G401 (cell line): ENCODE measurements at places on chromosomes 5 and 9.

- DNase-seq = no peak
Observed at GRCh38 chr9:114988962-114989599, 58.7 kb upstream of the TNFSF8 start.

DNA sequence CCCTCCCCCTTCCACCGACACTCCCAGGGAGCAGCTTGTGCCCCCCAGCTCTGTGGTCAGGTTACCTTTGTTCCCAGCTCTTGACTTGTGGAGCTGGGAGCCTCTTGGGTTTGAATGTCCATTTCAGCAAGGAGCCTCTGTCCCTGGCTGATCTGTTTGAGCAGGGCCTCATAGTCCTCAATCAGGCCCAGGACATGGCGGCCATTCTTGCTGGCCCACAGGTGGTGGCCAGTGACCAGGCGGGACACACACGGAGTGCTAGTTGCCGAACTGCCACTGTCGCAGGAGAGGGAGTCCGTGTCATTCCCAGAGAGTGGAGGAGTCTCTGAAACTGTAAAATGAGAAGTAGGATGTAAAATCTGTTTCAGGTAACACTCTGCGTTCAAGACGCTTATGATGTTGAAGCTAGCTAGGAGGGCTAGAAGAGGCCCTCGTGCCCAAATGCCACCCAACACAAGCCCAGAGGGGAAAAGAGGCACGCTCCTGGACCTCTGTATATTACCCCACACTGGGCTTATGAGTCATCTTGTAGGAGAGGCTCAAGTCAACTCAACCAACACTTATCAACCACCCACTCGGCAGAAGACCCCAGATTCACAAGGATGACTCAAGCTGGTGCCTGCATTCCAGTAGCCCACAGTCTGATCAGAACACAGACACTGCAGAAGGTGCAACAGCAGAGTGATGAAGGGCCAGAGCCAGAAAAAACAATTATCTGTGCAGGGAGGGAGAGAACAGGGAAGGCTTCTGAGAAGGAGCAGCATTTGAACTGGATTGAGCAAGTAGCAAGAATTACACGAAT lies 177.0 kb downstream of the CDK5RAP2 start:
- no peak for DNase-seq

GRCh38 chr9:2181792-2182191 lies 166.6 kb downstream of the SMARCA2 start:
- no peak for DNase-seq

DNA sequence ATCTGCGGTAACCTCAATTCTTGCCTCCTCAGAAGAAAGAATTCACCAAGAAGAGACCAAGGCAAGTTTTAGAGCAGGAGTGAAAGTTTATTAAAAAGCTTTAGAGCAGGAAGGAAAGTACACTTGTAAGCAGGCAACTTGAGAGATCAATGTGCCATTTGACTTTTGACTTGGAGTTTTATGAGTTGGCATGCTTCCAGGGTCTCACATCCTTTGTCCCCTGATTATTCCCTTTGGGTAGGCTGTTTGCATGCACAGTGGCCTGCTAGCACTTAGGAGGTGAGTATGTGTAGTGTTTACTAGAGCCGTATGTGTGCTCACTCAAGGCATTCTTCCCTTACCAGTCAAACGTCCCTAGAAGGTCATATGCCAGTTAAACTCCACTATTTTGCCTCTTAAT lies 111.0 kb upstream of the RAI14 start:
- no peak for DNase-seq

GRCh38 chr5:153953411-153953810 lies 85.3 kb downstream of the FAM114A2 start:
- DNase-seq = no peak

- DNase-seq = no peak
Observed at GRCh38 chr5:145203193-145203592, 631.9 kb downstream of the PRELID2 start.

DNA sequence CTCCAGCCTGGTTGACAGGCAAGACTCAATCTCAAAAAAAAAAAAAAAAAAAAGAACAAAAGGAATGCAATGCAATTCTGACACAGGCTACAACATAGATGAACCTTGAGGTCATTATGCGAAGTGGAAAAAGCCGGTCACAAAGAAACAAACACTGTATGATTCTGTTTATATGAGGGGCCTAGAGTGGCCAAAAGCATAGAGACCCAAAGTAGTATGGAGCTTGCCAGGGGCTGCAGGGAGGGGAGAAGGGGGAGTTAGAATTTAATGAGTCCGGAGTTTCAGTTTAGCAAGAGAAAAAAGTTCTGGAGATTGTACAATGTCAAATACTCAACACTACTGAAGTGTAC lies 33.2 kb upstream of the ASS1 start:
- DNase-seq = no peak

DNA sequence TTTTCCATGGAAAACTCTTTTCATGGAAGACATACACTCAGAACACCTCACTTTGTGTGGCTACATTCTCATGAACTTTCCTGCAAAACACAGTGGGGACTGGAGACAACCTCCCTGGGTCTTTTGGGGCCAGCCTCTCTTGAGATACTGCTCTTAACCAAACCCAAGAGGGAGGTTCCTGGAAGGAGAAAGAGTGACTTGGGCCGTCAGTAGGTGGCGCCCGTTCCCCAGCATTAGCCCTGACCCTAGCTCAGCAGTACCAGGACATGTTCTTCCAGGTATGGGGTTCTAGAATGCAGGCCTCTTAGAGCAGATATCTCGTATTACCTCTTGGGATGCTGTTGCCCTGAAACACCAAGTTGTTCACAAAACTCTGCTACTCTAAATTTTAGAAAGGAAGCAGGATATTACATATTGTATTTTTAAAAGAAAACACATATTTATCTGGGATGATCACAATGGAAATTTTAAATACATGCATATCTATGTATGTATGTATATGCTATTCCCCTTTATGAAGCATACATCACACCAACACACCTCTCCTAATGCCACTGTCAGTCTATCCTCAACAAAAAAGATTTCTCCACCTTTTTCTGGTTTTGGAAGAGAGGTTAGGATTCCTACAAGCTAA lies 15.8 kb upstream of the GLIS3 start:
- peak; percentile 87 for DNase-seq

GRCh38 chr5:148740966-148741742 lies 85.3 kb upstream of the ADRB2 start:
- peak; percentile 47 for DNase-seq

GRCh38 chr5:34656001-34656699 lies at the start of gene RAI14:
TSS of gene RAI14 (plus strand) at chr5:34656328. CDS start at chr5:34686920, 30,592 bp downstream.
- DNase-seq = peak; percentile 52

DNA sequence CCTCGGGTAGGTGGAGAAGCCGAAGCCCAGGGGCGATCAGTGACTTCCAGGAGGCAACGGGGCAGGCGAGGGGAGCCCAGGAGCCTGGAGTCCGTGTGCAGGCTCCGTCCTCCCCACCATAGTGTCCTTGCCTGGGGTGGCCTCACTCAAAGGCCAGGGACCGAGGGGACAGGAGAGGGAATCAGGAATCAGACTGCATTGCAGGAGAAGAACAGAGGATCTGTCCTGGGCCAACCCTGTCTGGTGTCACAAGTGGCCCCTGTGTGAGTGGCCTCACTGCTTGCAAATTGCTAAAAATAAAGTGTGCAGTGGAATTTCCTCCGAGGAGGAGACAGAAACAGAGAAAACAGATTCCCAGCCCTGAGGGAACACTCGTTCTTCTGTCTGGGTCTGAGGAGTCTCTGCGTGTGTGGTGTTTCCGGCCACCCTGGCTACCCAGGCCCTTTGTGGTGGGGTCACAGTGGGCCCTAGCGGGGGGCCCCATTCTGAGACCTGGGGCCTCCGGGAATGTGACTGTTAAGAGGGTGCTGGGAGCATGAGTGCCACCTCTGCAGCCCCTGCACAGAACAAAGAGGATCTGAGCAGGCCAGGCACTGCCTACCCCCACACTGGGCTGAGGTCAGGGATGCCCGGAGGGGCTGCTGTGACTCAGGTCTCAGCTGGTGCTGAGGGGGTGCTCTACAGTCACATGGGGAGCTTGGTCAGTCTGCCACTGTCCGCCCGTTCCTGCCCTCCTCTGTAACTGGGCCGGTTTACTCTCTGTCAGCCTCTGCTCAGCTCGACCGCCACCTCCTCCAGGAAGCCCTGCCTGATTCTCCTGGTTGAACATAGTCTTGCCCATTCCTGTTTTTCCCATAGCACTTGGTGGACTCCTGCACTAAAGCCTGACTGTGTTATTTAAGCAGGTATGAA lies 7.4 kb downstream of the TRAF1 start:
- DNase-seq = no peak

DNA sequence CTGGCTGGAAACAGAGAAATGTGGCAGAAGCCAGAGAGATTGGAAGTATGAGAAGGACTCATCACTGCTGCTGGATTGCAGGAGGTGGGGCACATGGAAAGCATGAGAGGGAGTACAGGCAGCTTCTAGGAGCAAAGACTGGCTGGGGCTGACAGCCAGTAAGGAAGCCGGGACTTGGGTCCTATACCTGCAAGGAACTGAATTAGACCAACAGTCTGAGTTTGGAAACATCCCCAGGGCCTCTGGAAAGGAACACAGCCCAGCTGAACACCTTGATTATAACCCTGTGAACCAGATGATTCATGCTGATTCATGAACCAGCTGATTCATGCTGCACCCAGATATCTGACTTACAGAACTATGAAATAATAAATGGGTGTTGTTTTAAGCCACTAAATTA lies 93.4 kb downstream of the OSTF1 start:
- no peak for DNase-seq

DNA sequence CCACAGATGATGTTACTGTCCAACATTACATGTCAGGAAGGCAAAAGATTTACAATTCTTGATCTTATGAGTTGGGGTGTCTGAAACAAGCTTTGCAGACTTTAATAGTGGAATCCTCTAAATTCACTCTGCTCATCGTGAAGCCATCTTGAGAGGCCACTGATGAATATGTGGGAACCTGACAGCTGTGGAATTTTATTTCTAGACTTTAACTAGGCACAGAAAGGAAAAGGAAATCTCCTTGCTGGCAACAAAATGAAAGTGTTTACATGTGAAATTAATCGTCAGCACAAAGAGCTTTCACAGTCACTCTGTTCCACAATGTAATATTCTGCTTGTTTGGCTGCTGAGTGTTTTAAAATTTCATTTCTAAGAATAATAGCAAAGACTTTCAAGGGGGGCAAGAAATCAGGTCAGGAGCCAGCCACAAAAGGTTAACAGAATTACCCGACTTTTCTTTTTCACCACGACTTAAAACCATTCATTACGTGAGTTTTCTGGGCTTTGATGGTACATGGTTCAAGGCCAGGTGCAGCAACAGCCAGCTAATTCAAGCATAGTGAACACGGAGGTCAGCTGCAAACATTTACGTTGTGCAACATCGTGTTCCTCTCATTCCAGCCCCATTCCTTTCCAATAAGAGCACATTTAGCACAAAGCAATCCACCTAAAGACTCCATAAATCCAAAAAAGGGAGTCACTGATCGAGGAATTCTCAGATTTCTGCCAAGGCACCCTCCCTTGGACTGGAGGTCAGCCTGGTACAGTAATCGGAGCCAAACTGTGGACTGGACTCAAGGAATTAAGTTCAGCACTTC lies 14.6 kb downstream of the NREP start:
- DNase-seq = peak; percentile 66

DNA sequence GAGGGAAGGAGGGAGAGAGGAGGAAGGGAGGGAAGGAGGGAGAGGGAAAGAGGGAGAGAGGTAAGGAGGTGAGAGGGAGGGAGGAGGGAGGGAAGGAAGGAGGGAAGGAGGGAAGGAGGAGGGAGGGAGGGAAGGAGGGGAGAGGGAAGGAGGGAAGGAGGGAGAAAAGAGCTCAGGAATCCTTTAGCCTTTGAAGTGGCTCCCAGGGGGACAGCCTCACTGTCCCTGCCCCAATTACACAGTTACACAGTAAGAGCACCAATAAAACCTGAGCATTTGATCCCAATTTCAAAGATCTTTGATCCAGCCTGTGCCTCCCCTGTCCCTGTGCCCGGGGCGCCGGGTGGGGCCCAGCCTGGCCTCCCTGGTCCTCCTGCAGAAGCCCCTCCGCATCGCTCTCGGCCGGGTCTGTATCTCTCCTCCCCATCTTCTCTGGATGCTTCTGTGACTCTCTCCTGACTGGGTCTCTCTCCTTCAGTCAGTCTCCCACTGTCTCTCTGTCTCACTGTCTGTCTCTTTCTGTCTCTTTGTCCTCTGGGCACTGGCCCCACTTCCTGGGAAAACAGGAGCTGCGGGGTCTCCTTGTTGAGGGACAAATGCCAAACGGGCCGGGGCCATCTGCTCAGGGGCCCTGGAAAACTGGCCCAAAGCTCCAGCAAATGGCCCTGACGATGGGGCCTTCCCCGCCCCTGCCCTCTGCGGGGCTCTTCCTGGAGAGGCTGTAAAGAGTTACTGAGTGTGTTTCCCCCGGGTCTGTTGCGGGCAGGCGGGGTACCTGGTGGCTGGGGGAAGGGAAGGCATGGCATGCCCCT lies 54.2 kb upstream of the EGFL7 start:
- no peak for DNase-seq

DNA sequence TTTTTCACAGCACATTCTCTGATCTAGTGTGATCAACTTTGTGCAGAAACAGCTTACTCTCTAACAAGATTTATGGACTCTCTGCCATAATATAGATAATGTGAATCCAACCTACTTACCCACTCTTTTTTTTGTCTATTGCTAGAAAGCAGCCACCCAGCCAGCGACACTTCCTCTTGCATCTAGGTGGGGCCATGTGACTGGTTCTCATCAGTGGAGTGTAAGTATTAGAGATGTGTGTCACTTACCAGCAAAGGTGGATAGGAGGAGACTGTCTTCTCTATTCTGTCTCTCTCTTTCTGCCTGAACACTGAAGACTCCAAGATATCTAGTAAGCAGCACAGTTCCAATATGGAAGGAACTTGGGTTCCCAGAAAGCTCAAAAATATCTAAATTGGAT lies 174.8 kb downstream of the MCTP1 start:
- no peak for DNase-seq

DNA sequence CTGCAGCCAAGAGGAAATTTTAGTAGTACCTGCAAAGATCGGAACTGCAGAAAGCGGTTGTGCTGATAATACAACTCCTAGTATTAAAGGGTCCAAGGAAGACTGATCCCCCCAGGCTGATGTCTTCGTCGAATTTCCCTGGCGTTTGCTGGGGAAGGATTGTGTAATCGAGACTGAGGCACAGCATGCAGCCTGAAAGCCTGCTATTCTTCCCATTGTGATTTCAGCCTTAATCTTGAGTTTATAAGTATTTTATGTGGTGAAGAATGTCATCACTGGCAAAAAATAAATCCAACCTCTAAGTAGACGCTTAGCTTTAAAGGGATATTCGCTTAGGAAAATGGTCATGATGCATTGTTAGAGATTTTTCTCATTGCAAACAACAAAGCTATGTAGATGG lies 21.3 kb upstream of the LMX1B start:
- no peak for DNase-seq

- peak; percentile 47 for DNase-seq
Observed at GRCh38 chr9:98678244-98678842, 30.4 kb downstream of the GABBR2 start.
